ENCODE measurements at places on chromosomes 1 and 21.
A peak's percentile ranks its signal among the peaks of the same experiment; 100 is the strongest.

DNA sequence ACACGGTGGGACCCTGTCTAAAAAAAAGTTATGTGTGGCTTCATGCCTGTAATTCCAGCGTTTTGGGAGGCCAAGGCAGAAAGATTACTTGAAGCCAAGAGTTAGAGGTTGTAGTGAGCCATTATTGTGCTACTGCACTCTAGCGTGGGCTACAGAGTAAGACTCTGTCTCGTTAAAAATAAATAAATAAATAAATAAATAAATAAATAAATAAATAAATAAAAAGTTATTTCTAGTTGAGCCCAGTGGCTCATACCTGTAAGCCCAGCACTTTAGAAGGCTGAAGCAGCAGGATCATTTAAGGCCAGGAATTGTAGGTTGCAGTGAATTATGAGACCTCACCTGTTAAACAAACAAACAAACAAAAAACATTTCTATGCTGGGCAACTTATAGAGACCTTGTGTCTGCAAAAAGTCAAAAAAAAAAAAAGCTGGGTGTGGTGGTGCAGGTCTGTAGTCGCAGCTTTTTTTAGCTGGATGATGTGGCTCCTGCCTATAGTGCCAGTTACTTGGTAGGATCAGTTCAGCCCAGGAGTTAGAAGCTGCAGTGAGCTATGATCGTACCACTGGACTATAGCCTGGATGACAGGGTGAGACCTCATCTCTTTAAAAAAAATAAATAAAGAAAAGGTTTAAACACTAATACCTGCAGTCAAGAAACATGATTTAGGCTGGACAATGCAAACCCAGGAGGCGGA, 25.6 kb downstream of the GON4L start:
- DNase-seq, result no peak

DNA sequence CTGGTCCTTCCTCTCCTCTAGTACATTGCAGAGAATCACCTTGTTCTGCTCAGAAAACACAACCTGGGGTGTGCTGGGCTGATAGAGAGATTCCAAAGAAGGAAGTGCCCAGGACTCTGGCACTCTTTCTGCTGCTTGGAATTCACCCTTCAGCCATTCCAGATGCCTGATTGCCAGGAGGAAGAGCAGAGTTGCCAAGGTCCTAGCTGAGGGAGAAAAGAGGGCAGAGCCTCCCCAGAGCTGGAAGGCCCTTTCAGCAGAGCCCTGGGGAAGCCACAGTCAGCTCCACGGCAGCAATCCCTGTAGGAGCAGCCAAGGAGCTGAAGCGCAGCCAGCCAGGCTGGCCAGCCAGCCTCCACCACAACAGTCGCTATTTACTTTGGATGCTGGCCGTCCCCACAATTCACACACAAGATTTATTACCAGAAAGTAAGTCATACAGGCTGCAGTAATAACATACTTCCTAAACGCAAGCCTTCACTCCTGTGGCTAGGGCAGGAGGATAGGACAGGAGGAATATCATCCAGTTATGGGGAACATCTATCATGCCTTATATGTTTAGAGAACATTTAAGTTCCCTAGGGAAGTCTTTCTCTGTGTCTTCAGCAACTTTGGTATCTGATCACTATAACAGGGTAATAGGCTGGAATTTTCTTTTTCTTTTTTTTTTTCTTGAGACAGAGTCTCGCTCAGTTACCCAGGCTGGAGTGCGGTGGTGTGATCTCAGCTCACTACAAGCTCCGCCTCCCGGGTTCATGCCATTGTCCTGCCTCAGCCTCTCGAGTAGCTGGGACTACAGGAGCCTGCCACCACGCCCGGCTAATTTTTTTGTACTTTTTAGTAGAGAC, 36.6 kb upstream of the SLC44A3 start:
- DNase-seq, result peak; percentile 95

DNA sequence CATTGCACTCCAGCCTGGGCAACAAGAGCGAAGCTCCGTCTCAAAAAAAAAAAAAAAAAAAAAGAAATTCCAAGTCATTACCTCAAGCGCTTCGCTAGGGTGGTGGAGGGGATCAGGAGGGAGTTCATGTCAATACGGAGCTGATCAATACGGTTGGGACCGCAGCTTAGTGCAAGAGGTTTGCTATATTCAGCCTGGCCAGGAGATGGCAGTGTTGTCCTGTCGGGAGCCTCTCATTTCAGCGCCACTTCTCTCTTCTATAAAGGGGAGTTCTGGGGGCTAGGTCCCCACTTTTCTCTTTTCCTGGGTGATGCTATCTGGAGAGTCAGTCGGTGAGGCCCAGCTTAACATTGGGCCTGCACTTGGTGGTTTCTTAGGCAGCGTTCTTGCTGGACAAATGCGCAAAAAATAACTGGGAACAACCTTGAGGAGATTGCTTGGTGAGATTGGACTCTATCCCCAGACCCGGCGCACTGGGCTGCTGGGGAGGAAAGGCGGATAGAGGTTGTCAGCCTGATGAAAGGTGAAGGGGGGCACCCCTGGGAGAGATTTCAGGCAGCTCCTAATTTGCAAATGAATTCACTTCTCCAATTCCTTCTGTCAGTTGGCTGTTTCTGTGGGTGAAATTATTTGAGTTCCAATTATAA, 40.4 kb downstream of the KIAA0040 start:
- DNase-seq, result peak; percentile 31

- peak; percentile 25 for DNase-seq
Measured at GRCh38 chr1:171480035-171480434, 5.3 kb upstream of the PRRC2C start.

DNA sequence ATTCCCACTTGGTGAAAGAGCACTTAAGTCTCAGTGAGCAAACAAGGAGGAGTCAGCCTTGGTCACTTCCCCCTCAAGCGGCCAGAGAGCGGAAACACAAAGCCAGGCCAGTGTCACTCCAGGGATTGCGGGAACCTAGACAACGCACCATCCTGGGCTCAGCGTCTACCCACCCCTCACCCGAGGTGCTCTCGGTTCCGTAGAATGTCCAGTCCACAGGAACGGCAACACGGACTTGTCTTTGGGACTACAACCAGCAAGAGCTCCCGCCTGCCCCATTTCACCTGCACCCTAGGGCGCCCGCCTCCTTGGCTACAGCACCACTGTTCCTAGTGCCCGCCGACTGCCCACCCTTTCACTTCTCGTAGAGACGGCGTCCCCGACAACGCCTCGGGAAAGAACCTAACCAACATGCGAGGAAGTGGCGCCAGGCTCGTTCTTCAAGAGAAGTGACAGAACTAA, 509 bp downstream of the GDAP2 start:
- peak; percentile 78 for DNase-seq

- no peak for DNase-seq
Measured at GRCh38 chr1:230136453-230137336, 69.7 kb downstream of the GALNT2 start.

DNA sequence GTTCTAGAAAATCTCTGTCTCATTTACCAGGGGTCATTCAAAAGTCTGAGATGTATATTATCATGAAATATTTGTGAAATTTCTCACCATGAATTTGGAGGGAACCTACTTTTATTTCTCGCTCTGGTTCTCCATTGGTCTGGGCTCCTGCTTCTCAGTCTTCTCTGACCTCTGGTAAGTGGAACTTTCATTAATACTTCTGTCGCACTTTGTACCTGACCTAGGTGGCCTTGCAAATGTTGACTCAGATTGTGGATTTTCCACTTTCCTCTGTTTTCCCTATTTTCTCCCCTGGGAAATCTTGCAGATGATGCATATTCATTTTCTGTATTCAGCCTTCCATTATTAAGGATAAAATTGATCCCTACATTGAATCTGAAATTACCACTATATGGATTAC, 53.2 kb downstream of the LRIG2 start:
- no peak for DNase-seq

GRCh38 chr1:41537788-41538351, 53.4 kb upstream of the EDN2 start:
- DNase-seq, result peak; percentile 90

DNA sequence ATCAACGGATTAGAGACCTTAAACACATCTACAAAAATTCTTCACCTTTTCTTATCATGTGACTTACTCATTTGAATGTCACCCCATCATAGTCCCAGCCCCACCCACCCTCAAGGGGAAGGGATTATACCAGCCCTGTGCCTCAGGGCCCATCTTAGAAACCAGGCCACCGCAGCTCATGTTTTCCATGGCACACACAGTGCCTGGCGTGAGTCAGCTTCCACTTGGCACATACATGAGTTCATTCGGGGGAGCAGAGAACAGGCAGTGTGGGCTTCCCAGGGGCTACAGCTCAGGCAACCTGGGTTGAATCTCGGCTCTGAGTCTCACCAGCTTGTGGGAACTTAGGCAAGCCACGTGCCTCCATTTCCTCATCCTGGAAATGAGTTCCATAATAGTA, 310.6 kb downstream of the NPHP4 start:
- peak; percentile 18 for DNase-seq

DNA sequence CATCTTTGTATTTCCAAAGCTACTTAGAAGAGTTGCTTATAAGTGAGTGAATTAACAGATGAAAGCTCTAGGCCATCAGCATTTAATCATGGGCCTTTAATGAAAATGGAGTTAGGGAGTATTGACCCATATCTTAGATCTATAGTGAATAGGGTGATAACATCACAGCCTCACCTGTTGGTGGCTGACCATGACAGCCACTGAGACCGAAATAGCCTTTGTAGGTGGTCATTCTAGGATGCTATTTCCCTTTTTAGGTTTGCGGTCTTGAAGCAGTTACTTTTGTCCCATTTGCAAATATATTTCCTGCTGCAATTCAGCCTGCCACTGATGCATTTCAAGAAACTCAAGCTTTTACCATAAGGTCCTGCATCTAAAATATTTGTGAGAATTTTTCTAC, 410.1 kb upstream of the LYPLAL1 start:
- no peak for DNase-seq

- peak; percentile 13 for DNase-seq
Measured at GRCh38 chr1:152049291-152050083, 12.7 kb upstream of the S100A11 start.

DNA sequence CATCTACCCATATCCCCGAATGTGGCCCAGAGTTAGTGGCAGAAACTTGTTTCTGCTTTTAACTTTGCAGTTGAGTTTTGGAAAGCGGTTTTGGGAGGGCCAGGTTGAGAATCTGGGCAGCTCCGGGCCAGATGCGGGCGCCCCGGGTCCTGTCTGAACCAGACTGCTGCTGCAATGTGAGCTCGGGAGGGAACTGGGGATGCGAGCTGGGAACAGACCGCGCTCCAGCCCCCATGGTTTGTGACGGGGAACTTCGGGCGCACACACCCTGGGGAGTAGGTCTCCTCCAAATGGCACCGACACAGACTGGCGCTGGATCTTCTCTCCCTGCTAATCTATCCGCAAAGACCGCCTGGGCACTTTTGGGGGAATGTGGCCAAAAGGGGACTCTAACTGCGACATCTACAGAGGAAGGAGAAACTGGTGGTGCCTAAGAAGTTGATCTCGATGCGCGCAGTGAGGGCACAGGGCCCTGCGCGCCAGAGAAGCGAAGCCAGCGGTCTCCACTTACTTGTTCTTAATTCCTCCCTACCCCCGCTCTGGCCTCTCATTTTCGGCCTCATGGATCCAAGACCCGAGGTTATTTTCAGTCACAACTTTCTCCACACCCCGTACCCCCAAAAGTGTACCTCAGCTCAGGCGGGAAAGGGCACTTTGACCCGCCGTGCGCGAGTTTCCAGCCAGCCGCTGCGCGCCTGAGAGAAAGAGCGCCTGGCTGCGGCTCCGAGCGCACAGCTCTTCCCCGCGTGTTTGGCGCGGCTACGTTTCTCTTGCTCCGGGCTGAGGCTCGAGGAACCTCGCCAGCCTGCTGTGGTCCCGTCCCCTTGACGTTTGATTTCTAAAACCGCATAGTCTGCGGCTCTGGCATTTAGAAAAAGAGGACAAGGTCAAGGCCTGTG, 411.0 kb upstream of the ESRRG start:
- no peak for DNase-seq

GRCh38 chr1:54996359-54996868, 2.3 kb upstream of the BSND start:
- DNase-seq, result peak; percentile 73

GRCh38 chr1:182120411-182121258, 59.1 kb upstream of the ZNF648 start:
- DNase-seq, result peak; percentile 95

DNA sequence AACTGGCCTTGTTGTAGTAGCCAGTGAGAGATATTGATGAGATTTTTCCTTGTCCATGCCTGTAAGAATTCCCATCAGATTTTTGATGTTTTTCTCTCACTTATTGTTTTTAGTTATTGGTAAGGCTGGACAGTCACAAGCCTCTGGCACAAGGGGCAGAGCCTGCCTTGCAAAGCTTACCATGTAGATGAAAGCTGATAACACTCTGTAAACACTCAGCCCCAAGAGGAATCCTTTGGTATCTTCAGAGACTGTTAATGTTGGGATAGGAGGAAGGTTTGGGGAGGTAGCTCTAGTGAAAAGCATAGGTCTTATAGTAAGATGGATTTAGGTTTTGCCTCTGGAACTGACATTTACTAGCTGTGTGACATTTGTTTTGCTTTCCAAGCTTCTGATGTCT, 37.7 kb downstream of the MARK1 start:
- DNase-seq, result no peak

- DNase-seq, result no peak
Measured at GRCh38 chr1:114299331-114299975, 145.8 kb upstream of the SYT6 start.

GRCh38 chr1:95509989-95510388, 276.0 kb downstream of the RWDD3 start:
- no peak for DNase-seq

- no peak for DNase-seq
Measured at GRCh38 chr1:182718311-182718710, 33.9 kb upstream of the RGS8 start.

- no peak for DNase-seq
Measured at GRCh38 chr21:23003951-23004350, 2005.7 kb downstream of the NCAM2 start.

- no peak for DNase-seq
Measured at GRCh38 chr1:195328102-195328501, 1280.1 kb downstream of the KCNT2 start.

- no peak for DNase-seq
Measured at GRCh38 chr1:24906760-24907490, 23.2 kb downstream of the RUNX3 start.

DNA sequence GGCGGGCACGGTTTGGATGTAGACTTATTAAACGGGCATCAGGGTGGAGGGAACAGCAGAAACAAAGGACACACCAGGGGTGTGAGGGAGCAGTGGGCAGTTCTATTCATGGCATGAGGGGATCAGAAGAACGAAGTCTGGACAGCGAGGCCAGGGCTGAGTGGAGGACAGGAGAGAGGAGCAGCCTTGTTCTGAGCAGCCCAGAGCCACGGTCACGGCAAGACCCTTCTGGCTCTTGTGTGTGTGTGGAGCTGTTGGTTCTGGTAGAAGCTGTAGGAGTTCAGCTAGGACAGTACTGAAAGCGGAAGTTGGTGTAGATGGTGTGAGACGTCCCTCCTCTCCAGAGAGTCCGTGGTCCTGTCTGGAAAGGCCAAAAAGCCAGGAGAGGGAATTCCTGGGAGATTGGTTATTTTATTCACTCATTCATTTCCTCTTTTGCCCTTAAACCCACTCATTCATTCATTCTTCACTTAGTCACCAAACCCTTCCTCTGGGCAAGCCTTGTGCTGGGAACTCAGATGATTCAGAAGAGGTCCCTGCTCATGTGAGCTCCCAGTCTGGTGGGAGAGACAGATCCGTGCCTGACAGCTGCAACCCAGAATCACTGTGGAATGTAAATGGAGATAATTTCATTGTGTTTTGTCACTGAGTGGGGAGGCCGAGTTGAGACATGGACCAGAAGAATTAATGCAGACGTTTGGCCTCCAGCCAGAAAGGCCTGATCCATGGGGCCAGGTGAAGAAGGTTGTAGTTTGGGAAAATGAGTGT, 4.1 kb upstream of the ACOT11 start:
- DNase-seq, result peak; percentile 47

GRCh38 chr1:239456788-239457187, 70.4 kb downstream of the CHRM3 start:
- peak; percentile 53 for DNase-seq

- DNase-seq, result peak; percentile 83
Measured at GRCh38 chr1:8257621-8258020, 60.3 kb upstream of the SLC45A1 start.
